ENCODE measurements at places on chromosomes 3 and 15.

- DNase-seq = no peak
These were observed 57.9 kb downstream of the ABHD5 start for GRCh38 chr3:43748645-43749044.

- DNase-seq = no peak
These were observed 189.7 kb upstream of the IL12A start for GRCh38 chr3:159798951-159799350.

- no peak for DNase-seq
These were observed 74.6 kb downstream of the GTPBP8 start for GRCh38 chr3:113065336-113065735.

- peak; percentile 23 for DNase-seq
These were observed 401.3 kb upstream of the CFAP20DC start for GRCh38 chr3:59450946-59451763.

DNA sequence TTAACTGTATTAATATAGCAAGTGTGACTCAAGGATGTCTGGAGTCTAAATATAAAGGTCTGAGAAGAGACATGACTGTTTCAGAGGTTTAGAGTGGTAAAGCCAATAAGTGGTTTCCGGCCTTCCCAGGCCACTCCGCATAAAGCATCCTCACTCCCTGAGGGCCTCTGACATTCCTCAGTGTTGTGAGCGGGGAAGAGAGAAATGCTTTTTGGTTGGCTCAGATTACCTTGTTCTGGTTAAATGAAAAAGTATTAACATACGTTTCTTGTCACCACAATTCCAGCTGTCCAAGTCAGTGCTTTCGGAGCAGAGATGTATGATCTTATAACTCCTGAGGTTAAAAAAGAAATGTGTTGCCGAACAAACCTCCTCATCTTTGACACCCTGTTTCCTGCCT lies 103.8 kb downstream of the RBMS3 start:
- DNase-seq = no peak

- no peak for DNase-seq
These were observed 166.4 kb downstream of the SUCNR1 start for GRCh38 chr3:152039887-152040286.

DNA sequence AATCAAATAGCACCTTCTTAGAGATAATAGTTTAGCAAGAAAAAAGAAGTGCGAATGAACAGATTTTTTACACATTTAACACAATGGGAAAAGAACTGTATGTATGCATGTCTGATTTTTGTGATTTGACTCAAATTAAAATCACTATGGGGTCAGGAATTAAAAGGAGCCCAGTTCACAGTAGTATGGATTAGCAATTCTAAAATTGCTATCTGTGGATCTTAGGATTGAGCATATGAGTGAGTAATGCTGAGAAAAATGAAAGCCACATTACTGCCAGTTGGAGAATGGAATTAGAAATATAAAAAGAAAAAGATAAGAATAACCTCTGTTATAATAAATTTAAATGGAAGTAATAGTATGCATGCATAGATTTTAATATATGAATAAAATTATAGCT lies 386.8 kb upstream of the PLSCR5 start:
- DNase-seq = no peak

DNA sequence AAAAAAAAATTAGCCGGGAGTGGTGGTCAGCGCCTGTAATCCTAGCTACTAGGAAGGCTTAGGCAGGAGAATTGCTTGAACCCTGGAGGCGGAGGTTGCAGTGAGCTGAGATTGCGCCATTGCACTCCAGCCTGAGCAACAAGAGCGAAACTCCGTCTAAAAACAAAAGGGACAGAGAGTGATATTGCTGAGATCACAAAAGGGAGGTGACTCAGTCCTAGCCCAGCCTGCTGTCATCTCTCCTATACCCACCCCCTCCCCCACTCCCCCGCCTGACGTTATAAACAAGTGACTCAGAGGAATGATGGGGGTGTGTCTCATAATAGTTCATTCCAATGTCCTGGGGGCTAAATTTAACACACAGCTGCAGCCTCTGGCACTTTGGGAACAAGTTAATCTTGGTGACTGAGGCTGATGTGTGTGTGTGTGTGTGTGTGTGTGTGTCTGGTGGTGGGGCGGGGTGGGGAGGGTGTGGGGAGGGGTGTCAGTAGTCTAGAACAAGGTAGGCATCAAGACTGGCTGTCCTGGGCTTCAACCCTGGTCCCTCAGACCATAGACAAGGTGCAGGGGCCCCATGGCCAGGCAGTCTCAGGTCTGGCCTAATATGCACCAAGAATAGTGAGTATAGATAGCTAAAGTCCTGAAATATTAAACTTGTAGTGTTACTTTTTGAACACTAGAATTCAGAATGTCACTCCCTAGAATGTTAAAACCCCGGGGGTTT lies 1.3 kb upstream of the KLHL40 start:
- DNase-seq = peak; percentile 17

GRCh38 chr15:79349525-79349924 lies 38.6 kb downstream of the TMED3 start:
- no peak for DNase-seq

GRCh38 chr3:56909349-56909748 lies 107.6 kb upstream of the ARHGEF3 start:
- DNase-seq = no peak

All from hematopoietic multipotent progenitor cell treated with erythropoietin and hydrocortisone succinate and interleukin-3 and kit ligand, for 6 days (in vitro differentiated cells).